ENCODE measurements at places on chromosomes 5 and 9. TPM values are rescaled to one million over a fixed set of nuclear protein-coding genes. Genes with fewer than 3 reads are reported as not detected.

The TTLL11 gene
- 7.5 TPM for polyA plus RNA-seq

The PCDHB15 gene
- polyA plus RNA-seq, result 15.2 TPM

The MAP1B gene
- polyA plus RNA-seq, result 12.3 TPM

The MATR3 gene
- 674 TPM for polyA plus RNA-seq

The CCDC171 gene
- 5.5 TPM for polyA plus RNA-seq

- DNase-seq, result no peak
Measured at GRCh38 chr5:142834504-142834903, 64.3 kb downstream of the ARHGAP26 start.

GRCh38 chr5:146734936-146735577 lies 143.5 kb downstream of the PPP2R2B start:
- no peak for DNase-seq

- DNase-seq, result no peak
Measured at GRCh38 chr9:93132287-93132927, 1.6 kb downstream of the NINJ1 start.

DNA sequence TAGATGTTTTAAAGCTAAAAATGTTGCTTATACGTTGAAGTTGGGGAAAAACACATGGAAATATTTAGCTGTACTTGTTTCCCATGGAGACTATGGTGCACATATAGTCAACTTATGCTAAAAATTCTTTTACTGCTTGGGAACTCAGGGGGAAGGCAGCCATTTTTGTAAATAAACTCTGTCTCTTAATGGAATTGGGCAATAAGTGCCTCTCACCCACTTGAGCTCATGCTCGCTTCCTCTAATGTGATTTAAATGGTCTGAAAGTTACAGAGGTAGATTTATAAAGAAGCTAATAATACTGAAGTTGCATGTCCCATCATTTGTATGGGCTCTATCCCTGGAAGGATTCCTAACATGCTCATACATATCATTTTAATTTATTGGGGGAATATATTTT lies 523.8 kb downstream of the RASEF start:
- no peak for DNase-seq

DNA sequence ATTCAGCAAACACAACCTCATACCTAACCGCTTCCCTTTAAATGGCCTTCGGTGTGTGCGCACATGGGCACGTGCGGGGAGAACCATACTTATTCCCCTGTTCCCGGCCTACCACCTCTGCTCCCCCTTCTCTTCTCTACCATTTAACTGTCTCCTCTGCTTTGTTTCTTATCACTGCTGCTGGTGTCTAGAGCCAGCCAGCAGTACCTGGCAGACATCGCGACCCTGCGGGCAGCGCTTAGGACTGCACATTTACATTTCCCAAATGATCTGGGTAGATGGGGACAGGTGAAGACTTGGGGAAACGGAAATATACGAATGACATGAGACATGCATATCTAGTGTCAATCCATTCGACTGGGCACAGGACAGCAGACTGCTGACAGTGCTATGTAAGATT lies 56.6 kb downstream of the PSMB7 start:
- DNase-seq, result no peak

GRCh38 chr9:138074516-138074915 lies 196.9 kb downstream of the CACNA1B start:
- DNase-seq, result no peak

- DNase-seq, result no peak
Measured at GRCh38 chr5:151686674-151687407, at the start of gene SPARC. TSS of gene SPARC (minus strand) at chr5:151686915. CDS start at chr5:151676188, 10,727 bp downstream.

- no peak for DNase-seq
Measured at GRCh38 chr5:67746103-67746502, 469.5 kb upstream of the PIK3R1 start.

- DNase-seq, result no peak
Measured at GRCh38 chr5:125446986-125447385, 700.5 kb upstream of the ZNF608 start.

- DNase-seq, result no peak
Measured at GRCh38 chr5:87354496-87354895, 58.2 kb downstream of the CCNH start.

DNA sequence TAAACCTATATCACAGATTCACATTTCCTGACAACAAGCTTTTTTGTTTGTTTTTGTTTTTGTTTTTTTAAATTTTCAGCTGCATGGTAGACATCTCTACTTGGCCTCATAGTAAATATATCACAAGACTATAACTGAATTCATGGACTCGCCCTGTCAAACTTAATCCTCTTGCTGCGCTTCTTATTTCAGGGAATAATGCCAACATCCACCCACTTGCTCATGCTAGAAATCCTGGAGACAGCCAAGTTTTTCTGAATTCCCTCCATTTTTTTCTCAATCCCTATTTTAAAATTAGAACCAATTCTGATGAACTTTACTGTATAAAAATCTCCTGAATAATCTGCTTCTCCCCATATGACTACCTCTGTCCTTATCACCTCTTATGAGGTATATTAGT lies 283.6 kb upstream of the RPS23 start:
- no peak for DNase-seq
